ENCODE measurements at places on chromosomes 7 and 10. TPM values are rescaled to one million over a fixed set of nuclear protein-coding genes. Genes with fewer than 3 reads are reported as not detected.

DNA sequence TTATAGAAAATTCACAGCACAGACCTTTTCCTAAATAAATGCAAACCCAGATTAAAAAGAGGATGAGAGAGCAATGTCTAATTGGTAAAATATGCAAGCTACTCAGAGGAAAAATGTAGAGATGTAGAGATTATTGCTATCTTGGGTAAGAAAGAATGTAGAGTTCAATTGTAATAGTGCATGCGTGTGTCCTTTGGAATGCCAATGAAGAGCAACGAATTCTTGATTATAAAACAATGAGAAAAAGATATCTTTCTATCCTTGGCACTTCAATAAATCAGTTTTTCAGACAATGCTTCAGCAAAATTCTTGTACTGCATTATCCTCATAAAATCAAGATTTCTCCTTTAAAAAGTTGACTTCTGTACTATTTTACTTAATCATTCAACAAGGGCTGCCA is 50.9 kb downstream of the SEMA3D start:
- no peak for DNase-seq

DNA sequence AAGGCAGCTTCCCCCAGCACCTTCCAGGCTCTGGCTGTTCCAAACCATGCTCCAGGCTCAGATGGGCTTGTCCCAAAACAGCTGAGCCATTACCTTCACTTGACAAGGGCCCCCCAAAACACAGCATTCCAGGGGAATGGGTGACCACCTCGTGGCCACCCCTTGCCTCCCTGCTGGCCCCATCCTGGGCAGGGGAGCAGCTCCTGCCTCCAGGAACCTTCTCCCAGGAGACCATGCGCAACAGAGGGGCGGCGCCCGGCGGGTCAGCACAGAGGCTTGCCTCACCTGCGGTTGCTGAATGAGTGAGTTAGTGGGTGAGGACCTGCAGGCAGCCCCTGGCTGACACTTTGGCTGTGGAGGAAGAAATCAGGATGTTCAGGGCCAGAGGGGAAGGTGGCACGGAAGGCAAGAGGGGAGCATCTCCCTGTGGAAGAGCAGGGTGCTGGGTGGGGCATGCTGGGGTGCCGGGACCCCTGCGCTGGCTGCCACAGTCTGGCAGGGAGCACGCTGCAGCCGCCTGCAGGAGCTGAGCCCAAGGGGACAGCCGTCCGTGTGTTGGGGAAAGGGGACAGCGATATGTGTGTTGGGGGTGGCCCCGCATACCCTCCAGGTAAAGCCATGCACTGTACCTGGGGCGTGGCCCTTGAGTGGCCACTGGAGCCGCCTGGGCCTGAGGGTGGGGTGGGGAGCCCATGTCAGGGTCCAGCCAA is 54.7 kb downstream of the PWWP2B start:
- no peak for DNase-seq

- DNase-seq: no peak
Observed at GRCh38 chr10:67971311-67971710, 86.9 kb downstream of the SIRT1 start.

- no peak for DNase-seq
Observed at GRCh38 chr7:142887282-142888015, 1.9 kb upstream of the TRPV6 start.

- DNase-seq: no peak
Observed at GRCh38 chr10:21047096-21047495, 150.0 kb upstream of the NEBL start.

DNA sequence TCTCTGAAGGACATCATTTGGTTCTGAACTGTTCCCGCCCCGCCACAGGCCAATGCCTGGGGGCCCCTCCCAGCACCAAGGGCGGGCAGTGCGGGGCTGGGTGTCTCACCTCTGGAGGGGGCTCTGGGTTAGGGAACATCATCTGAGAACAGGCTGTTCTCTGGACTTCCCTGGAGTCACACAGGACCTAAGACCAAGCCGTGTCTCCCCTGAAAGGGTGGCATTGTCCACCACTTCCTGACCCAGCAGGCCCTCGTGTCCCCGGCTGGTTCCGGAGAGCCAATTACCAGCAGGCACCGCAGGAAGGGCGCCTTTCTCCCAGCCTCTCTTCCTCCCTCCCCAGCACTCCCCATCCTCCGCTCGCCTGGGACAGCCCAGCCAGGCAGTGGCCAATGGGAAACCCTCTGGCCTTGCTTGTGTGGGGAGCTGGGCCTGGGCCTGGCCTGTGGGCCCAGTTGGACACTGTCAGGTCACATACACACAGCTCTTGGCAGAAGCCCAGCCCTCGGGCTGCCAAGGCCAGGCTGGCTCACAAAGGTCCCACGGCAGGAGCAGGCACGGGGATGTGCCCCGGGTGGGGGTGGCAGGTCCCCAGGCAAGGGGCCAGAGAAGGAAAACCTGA is 119.5 kb downstream of the SPDYE5 start:
- peak; percentile 90 for DNase-seq

- DNase-seq: no peak
Observed at GRCh38 chr7:129769866-129770808, 158.6 kb downstream of the NRF1 start.

DNA sequence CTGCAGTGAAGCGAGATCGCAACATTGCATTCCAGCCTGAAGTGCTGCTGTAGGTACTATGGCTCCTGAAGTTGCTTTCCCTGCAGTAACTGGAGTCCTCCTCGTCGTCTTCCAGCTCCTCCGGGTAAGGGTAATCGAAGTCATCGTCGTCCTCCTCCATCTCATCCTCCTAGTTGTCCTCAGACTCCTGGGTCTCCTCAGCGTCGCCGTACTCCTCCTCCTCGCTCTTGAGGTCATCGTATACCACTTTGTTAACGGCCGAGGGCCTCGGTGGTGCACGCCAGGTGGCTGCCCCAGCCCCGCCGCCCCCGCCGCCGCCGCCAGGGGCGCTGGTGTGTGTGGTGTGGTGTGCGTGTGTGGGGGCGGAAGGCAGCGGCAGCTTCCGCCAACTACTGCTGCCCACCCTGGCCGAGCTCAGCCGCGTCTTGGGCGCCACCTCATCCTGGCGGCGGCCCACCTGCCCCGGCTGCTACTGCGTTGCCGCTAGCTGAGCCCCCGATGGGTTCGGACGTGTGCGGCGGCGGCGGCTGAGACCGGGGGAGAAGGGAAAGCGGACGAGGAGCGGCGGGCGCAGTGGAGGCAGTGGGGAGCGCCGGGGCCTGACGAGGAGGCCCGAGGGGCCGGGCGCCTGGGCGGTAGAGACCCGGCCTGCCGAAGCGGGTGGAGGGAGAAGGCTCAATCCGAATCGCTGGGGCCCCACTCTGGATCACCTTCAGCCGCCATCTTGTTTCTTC is 11.8 kb upstream of the ACBD5 start:
- peak; percentile 61 for DNase-seq

GRCh38 chr10:101287997-101288635 is 58.9 kb upstream of the LBX1 start:
- no peak for DNase-seq

DNA sequence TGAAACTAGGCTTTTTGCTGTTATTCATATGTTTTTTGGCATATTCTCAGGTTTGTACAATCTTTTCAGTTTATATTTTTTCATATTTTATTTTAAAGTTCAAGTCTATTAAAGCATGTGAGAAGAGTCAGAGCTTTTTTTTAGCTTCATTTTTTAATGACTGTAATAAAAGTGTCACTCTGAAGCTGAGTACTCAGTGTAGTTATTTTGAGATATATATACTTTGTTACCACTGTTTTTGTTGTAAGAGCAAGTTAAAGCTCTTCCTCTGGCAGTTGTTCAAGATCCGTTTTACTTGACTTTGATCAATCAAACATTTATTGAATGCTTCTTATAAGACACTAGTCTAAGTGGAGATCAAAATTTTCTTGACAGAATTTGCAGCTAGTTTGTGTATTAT is 37.5 kb downstream of the CASD1 start:
- no peak for DNase-seq

- no peak for DNase-seq
Observed at GRCh38 chr7:9761224-9761623, 1212.4 kb upstream of the PHF14 start.

- peak; percentile 86 for DNase-seq
Observed at GRCh38 chr7:102431617-102432298, 1.6 kb upstream of the ORAI2 start.

GRCh38 chr7:50329775-50330174 is 25.3 kb downstream of the IKZF1 start:
- DNase-seq: no peak

DNA sequence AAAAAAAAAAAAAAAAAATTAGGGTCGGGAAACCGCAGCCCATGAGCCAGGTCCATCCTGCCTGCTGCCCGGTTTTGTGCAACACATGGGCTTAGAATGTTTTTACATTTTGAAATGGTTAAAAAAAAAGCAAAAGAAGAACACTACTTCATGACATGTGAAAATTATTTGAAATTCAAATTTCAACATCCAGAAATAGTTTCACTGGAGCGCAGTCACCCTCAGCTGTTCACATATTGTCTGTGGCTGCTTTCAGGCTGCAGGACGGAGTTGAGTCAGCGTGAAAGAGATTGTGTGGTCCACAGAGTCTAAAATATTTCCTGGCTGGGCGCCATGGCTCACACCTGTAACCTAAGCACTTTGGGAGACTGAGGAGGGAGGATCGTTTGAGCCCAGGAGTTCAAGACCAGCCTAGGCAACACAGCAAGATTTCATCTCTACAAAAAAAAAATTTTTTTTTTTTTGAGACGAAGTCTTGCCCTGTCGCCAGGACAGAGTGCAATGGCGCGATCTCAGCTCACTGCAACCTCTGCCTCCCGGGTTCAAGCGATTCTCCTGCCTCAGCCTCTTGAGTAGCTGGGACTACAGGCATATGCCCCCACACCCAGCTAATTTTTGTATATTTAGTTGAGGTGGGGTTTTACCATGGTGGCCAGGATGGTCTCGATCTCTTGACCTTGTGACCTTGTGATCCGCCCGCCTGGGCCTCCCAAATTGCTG is 63.9 kb upstream of the ECHDC3 start:
- DNase-seq: no peak

DNA sequence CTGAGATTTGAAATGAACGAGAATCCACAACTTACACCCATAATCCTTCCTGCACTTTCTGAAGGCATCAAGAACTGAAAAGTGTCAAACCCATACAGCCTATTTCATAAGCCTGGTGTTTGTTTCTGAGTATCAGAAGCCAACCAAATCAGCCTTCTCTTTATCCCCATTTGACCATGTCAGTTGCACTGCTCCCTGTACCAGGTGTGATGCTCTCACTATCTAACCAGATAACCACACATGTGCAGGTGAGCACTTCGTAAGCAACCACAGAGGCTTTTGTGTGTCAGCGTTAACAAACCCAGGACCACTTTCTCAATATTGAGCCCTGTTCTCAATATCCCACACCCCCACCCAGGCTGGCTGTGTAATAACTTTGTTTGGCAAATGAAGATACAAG is 114.4 kb downstream of the DOCK4 start:
- DNase-seq: no peak

DNA sequence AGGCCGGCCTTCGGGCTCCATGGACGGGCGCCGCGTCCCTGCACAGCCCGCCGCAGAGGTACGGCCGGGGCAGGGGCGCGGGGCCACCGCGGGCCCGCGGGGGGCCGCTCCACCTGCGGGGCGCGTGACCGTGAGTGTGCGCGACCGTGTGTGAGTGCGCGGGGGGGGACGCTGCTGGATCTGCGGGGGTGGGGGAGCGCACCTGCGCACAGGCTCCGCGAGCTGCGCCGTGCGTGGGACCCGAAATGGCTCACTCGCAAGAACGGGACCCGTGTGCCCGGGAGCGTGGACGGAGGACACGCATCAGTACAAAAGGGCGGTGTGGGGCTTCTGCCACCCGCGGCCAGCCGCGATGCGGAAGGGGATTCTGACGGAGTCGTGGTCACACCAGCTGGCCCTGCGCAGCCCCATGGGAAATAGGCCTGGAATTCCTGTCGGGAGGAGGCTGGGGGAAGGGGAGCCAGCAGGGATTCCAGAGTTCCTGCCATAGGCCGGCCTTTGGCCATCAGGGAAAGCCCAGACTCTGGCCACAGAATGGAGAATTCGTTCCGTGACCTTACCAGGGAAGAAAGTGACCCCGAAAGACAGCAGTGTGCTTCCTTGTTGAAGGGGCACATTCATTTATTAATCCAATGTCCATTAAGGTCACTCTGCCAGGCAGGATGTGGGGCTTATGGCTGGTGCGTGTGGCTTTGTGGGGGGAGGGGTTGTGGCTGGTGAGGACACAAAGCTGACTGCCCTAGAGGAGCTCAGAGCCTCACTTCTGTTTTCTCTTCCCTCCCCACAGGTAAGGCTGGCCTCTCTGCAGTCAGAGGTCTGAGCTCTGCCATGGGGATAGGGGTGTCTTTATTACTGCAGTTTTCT is 494 bp downstream of the REPIN1 start:
- peak; percentile 72 for DNase-seq

GRCh38 chr10:106836933-106837663 is 327.4 kb downstream of the SORCS1 start:
- no peak for DNase-seq

DNA sequence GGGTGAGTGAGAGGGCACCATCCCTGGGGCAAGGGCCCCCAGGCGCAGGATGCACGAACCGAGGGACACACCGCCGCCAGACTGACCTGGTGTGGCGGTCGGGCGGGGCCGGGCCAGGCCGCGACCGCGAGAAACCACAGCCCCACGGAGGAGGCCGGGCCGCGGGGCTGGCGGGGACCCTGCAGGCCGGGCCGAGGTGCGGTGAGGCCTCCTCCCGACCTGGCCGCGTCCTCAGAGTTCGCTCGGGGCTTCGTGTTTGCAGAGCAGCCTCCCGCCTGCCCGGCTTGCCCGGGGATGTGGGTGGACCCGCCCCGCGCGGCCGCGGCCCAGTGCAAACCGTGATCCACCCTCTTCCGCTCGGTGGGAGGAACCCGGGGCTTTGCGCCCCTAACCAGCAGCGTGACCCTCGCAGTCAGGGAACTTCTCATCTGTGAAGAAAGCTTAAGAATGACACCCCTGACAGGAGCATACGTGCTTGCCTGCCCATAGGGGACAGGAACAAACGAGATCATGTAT is 20.6 kb upstream of the HOXA13 start:
- no peak for DNase-seq

DNA sequence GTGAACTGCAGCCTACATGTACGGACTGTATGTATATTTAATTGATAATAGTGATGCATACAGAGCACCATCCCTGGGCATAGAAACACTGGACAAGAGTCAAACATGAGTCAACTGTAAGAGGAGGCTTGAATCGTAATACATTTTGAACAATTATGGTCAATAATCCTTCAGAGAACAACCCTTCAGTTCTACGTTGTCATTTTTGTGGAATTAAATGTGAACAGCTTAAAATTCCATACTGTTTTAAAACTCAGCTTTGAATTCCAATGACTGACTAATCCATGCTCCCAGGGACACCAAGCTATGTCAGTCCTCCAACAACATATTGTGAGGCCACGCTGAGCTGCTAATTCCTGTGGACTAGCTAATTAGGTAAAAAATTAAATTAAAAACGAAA is 41.5 kb upstream of the KMT2E start:
- DNase-seq: no peak

GRCh38 chr7:22189741-22190140 is 167.2 kb downstream of the RAPGEF5 start:
- no peak for DNase-seq

GHRHR gene
- total RNA-seq: not detected

RNF148 gene
- total RNA-seq: not detected

HOXA9 gene
- total RNA-seq: 62.2 TPM

SLC26A5 gene
- not detected for total RNA-seq

MACROH2A2 gene
- 29.4 TPM for total RNA-seq

NPFFR1 gene
- not detected for total RNA-seq

OPALIN gene
- not detected for total RNA-seq

LARP4B gene
- 15.3 TPM for total RNA-seq

HOXA4 gene
- total RNA-seq: 10.3 TPM

ABCB1 gene
- total RNA-seq: 9.0 TPM
